ENCODE measurements at places on chromosomes 5 and 9.

GRCh38 chr5:16459451-16459850 is 6.1 kb downstream of the ZNF622 start:
- DNase-seq, result no peak

- DNase-seq, result no peak
These were observed 159.4 kb downstream of the GADD45G start for GRCh38 chr9:89764217-89764616.

DNA sequence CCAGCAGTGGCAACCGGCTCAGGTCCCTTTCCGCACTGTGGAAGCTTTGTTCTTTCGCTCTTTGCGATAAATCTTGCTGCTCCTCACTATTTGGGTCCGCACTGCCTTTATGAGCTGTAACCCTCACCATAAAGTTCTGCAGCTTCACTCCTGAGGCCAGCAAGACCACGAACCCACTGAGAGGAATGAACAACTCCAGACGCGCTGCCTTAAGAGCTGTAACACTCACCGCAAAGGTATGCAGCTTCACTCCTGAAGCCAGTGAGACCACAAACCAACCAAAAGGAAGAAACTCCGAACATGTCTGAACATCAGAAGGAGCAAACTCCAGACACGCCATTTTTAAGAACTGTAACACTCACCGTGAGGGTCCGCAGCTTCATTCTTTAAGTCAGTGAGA is 103.5 kb downstream of the GLIS3 start:
- DNase-seq, result no peak

DNA sequence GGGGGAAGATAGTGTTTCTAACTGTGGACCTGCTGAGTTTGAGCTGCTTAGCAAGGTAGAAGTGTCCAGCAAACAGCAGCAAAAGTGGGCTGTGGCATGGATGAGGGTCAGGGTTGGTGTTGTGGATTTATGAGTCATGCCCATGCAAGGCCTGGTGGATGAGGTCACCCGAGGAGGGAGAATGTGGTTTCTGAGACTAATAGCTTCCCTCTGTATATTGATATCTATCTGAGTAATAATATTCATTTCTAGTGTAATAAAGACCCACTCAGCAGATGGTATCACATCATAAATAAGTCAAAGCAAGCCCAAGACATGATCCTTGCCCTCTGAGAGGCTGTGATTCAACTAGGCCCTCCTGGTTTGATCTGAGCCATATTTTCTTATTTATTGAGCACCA is 597.8 kb upstream of the CLINT1 start:
- no peak for DNase-seq

DNA sequence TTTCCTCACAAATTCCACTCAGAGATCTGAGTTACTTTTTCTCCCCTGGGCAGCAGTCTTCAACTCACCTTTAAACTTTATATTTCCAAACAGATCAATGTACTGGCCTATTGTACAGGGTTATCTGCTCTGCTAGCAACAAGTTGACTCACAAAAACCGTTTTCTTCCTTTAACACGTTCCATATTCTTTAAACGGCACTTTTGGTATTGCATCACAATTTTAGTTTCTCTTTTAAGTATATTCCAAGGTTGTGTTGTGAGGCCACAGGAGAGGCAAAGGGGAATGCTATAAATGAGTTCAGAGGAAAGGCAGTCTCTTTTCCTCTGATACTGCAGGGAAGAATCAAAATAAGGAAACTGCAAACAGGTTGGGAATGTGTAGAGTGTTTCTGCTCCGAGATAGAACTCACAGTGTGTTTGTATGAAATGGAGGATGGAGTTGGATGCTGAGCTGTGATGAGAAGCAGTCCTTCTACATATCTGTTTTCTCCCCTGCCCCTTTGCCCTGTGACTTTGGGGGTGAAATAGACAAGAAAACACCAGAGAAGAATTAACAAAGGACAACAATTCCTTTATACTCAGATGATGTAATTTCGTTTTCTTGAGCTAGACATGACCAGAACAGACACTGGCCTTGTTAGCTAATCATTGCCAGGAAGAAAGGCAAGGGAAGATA is 9.9 kb upstream of the ALDOB start:
- no peak for DNase-seq

GRCh38 chr5:174995827-174996226 is 271.4 kb downstream of the MSX2 start:
- no peak for DNase-seq

DNA sequence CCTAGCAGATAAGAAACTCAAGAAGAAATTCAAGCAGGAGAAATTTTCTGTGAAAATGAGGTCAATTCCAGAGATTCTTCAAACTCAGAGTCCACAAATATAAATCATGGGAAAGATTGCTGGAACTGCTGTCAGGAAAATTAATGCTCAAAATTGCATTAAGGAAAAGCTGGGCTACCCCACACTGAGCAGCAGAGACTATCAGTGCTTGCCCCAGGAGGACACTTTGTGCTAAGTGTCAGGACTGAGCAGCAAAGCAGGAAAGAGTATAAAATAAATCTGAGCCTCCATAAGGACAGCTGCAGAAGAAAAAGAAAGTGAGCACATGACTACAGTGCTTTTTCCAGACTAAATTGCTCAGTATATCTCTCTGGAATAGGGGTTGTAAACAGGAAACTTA is 81.6 kb downstream of the RGS7BP start:
- DNase-seq, result no peak

DNA sequence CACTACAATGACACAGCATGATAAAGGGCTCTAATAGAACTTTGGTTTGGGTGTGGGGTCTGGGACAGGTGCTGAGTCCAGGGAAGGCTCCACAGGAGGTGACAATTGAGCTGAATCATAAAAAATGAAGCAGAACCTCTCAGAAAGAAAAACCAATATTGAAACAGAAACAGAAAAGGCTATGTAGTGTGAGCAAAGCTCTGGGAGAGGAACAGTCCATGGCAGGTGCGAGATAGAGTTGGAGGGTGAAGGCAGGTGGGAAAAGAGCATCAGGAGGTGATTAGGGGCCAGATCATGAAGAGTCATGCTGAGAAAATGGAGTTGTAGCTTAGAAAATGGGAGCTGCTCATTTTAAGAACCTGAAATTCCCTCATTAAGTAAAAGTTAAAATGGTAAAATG is 164.9 kb downstream of the KCTD16 start:
- no peak for DNase-seq

- no peak for DNase-seq
These were observed 41.5 kb upstream of the NOTCH1 start for GRCh38 chr9:136587145-136587943.

DNA sequence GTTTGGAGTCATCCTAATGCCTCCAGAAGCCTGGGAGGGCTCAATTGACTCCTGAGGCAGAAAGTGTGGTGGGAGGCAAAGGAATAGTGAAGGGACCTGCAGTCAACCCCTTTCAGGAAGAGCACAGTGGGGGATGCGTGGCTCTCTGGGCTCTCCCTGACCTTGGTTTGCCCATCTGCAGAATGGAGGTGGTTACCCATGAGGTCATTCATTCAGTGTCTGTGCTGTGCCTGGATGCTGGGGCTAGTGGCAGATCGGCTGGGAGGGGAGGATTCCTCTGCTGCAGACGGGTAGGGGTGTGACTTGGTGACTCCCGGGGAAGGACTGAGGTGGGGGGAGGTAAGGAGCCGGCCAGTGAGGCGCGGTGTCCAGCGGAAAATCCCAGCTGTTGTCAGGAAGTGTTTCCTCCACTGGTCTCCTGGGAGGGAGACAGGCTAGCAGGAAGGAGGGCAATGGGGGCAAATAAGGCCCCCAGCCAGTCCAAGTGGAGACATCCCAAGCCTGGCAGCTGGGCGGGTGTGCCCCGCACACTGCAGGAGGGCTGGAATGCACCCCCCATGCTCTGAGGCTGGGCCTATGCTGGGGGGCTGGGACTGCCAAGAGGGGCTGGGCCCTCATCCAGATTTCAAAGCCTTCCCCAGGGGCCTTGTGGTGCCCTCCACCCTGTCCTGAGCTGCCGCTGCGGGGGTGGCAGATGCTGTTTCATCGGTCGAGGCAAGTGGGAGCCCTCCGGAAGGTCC is 10.9 kb downstream of the CXXC5 start:
- DNase-seq, result no peak

DNA sequence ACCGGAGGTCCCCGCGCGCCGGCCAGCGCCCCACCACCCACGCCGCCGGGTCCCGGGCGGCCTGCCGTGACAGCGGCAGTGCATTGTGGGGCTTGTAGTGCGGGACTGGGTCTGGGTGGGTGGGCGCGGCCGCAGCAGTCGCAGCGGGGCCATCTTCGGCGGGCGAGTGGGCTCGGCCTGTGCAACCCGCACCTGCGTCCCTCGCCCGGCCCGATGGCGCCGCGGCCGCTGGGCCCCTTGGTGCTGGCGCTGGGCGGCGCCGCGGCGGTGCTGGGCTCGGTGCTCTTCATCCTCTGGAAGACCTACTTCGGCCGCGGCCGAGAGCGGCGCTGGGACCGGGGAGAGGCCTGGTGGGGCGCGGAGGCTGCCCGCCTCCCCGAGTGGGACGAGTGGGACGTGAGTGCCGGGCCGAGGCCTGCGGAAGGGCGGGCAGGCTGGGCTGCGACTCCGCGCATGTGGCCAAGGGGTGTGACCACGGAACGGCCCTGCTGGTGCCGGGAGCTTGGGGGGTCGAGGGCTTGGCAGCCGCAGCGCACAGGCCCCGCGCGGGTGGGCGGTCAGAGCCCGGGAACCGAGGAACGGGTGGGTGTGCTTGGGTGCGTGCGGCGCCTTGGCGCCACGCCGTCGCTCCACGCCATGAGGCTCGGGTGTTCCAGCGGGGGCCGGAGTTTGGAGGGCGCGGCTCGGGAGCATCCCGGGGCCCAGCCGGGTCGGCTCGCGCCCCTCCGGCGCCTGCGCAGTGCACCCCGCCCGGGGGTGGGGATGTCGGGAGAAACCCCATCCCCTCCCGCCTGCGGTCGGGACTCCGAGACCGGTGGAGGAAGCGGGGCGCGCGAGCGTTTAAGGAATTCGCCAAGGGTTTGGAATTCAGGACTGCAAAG is at the start of gene ARL10:
Gene ARL10 (plus strand): TSS at position 137 of the 881 bp plus-strand sequence. CDS start 77 bp downstream, at position 214.
- no peak for DNase-seq

- DNase-seq, result no peak
These were observed 8.2 kb upstream of the FST start for GRCh38 chr5:53472279-53472678.

DNA sequence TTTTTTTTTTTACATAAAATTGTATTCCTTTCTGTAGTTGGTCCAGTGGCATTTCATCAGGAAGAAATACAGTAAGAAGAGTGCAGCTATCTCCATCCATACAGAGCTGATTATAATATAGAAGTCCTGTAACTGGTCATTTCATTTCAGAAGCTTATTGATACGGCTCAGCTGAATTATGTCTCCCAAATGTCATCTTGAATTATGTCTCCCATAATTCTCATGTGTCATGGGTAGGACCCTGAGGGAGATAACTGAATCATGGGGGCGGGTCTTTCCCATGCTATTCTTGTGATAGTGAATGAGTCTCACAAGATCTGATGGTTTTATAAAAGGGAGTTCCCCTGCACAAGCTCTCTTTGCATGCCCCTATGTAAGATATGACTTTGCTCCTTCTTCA is 492.9 kb downstream of the CHSY3 start:
- DNase-seq, result no peak

- no peak for DNase-seq
These were observed 64.3 kb downstream of the HABP4 start for GRCh38 chr9:96514108-96514799.

DNA sequence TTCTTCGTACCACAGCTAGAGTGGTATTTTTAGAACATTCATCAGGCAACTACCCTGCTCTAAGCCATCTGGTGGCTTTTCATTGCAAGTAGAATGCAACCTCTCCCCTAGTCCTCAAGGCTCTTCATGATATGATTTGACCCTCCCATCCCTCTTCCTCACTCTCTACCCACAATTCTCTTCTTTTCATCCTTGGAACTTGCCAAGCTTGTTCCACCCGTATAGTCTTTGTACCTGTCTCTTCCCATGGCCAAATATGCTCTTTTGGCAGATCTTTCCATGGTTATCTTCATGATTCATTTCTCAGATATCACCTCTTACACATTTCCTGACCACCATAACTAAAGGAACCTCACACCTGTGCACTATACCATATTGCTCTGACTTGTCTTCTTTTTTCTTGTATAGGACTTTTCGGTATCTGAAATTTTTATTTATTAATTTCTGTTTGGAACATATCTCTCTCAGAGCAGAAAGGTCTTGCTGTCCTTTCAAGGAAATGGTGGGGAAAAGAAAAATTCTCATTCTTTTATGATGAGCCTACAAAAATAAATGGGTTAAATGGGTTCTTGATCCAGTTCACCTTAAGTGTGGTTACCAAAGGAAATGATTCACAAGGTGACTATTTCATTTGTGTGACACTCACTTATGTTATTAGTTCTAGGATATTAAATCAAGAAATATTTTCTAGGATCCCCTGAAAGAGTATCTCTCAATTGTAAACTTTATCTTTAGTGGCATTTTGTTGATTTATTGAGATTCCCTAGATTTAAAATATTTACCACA is 3.7 kb upstream of the CD274 start:
- DNase-seq, result no peak

DNA sequence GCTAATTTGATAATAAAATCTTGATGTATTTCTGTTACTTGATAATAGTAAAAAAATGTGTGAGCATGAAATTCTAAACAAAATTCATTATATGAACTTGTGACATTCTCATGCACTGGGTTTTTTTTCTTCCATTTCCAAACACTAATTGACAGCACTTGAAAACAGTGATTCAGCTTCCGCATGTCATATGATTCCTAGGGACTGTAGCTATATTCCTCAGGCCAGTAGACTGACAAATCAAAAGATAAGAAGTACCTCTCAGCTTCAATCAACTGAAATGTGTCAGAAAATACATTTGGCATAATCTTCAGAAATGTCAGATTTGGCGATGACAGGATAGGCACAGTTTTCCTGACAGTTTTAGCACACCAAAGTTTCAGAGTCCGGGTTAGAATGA is 52.5 kb downstream of the EFNA5 start:
- no peak for DNase-seq

GRCh38 chr9:13555989-13556500 is 276.6 kb upstream of the MPDZ start:
- DNase-seq, result no peak

DNA sequence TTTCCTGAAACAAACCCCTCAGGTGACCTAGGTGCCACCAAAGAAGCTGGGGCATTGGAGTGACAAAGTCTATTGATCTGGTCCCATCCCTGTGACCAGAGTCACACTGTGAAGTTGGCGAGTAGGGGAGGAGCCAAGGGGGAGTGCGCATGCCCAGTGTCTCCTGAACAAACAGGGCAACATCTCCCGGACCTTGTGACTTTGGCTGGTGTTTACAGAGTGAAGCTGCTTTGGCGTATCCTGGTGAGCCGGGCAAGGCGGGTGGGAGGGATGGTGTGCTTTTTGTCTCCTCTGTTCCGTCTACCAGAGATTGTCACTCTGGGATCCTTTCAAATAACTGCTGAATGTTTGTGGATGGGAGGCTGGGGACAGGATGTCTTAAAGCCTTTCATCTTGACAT is 204.5 kb downstream of the HSPA4 start:
- no peak for DNase-seq
